Esophagus squamous epithelium (tissue), 5 donors: ENCODE measurements at places on chromosomes 7 and 10.

- no peak for DNase-seq
These were observed 36.2 kb upstream of the DUSP5 start for GRCh38 chr10:110461530-110461929.

- DNase-seq: no peak
These were observed 20.9 kb downstream of the CYP3A7 start for GRCh38 chr7:99713995-99714570.

- no peak for DNase-seq
These were observed 108.3 kb downstream of the COL28A1 start for GRCh38 chr7:7427363-7427762.

DNA sequence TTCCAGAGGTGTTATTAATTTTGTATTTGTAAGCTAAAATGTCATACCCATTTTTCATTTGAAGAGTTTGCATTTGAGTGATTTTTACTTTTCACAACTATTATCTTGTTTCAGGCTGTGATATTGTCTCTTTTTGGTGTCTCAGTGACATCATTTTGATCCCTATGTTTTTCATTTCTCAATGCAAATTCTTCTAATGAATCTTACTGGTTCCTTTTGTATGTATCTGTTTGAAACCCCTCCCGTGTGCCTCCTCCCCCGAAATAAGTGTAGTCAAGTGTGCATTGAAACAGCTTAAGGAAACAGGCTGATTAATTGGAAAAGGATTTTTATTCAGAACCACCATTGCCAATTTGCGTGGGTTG, 77.8 kb downstream of the SHH start:
- DNase-seq: no peak

DNA sequence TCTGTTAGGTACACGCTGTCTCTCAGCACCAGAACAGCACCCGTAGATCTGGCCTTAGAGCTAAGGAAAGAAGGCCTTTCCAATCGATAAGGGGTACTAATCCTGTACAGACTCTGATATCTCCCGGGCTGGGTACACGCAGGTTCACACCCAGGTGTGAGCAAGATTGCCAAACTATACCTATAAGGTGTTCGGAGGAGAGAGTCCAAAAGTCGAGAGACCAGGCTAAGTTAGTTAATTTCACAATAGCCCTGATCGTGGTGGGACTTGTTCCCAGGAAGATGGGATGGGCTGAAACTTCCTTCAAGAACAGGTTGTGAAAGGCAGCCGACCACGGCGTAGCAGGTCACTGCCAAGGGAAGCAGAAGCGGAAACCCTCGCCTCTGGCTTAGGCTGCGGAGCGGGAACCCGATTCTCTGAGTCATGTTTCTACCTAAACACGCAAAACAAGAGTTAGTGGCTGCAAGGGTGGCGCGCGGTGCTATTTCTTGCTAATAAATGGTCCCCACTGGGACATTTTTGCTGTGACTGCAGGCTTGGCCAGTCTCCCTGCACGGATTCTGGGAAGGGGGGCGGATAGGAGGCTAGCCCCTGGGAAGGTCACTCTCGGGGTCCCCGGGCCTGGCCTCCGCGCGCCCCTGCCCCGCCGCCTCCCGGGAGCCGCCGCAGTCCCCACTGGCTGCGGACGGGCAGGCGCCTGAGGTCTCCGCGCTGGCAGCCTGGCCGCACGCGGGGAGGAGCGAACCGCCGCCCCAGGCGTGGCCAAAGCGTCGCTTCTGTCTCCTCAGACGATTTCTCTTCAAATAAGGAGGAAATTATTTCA, 75.4 kb upstream of the PDSS1 start:
- peak; percentile 6 for DNase-seq

- no peak for DNase-seq
These were observed 33.9 kb upstream of the SP4 start for GRCh38 chr7:21393937-21394336.

- no peak for DNase-seq
These were observed 57.3 kb downstream of the MAPK8 start for GRCh38 chr10:48363617-48364355.

DNA sequence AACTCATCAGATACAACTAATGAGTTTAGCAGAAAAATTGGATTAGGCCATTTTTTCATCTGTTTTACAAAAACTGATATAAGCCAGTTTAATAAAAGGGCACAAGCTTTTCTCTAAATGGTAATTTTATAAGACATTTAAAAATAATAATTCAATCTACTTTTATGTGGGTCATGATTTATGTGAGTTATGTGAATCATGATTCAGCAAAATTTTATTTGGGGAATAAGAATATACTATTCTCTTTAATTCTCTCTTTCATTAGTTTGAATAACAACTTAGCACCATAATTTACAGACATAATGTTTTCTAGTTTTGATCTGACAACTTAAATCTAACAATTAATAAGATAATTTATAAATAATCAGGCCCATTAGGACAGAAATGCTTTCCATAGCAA, 63.8 kb upstream of the TEX47 start:
- no peak for DNase-seq

- no peak for DNase-seq
These were observed 62.5 kb downstream of the GLRX3 start for GRCh38 chr10:130198651-130199050.

- no peak for DNase-seq
These were observed 722 bp downstream of the MDH2 start for GRCh38 chr7:76048668-76048988.

DNA sequence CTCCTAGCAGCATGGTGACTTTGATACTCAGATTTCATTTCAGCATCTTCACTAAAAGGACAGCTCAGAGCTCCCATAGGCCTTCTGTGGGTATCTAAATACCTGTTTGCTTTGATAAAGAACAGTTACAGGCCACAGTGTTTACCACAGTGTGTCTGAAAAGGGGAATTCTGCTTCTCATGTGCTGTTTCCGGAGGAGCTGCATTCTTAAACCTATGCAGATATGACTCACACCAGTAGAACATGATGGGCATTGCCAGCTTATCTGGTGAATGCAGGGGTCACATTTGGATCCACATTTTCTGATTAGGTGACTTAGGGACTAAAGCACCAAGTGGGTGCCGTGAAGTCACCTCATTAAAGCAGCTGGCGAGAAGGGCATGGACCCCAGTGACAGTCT, 52.6 kb downstream of the TRRAP start:
- no peak for DNase-seq

DNA sequence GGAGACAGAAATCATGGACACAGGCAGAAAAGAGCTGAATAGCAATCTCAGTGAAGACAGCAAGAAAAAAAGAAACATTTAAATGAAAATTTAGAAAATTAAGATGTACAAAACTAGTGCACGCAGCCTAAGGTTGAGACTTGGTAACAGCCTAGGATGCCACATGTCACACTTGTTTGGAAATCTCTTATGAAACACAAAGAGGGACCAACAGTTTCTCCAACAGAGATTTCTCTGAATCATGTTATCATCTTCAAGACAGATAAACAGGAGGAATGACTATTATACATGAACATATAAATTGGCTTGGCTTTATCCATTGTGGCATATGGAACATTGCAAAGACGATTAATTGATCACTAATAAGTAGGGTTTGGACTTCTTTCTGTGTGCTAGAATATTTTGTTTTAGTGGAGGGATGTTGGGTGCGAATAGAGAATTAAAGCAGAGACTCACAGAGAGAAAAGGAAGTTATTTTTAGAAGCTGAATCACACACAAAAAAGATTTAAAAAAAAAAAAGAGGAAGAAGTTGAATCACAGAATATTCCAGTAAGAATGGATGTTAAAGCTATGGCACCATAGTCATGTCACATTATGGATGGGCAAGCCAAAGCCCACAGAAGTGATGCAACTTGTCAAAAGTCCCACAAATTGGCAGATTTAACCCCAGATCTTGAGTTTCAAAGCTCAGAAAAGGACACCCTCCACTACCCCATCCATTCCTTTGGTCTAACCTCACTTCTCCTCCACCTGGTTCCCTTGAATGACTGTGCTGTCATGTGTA, 91.6 kb downstream of the MYOF start:
- no peak for DNase-seq

- DNase-seq: no peak
These were observed 2.8 kb upstream of the CLDN15 start for GRCh38 chr7:101240226-101241014.

GRCh38 chr7:107939573-107940489, 48.8 kb downstream of the DLD start:
- DNase-seq: no peak

GRCh38 chr7:54967377-54967776, 51.4 kb upstream of the EGFR start:
- DNase-seq: no peak

GRCh38 chr7:73570977-73571376, 7.4 kb downstream of the TBL2 start:
- no peak for DNase-seq

DNA sequence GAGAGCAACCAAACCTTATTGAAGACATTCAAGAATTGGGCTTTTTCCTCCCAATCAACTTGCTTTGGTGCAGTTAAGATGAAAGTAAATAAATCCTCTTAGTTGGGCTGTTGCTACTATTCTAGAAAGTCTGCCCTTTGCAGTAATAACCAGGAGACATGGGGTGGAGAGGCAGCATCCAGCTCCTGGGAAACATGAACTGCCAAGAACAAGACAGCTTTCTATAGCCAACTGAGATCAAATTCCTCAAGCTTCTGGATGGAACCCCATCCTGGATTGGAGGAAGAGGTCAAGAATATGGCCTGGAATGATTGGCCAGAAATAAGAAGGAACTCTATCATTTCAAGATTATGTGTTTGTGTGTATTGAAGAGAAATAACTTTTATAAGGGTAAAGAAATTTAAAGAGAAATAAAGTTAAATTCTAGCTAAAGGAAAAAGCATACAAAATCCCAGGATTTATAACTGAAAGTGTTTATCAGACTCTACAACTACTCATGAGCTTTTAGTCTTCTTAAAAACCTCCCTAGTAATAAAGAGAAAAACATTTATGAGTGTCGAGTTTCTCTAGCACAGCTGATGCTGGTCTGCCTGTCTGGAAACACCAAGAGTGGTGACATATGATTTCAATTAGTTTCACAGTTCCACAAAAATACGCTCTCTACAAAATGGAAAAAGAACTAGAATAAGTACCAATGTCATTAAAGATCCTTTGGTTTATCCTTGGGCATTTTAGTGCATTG, 70.1 kb upstream of the COL1A2 start:
- DNase-seq: no peak

GRCh38 chr7:150974468-150975391, 3.4 kb downstream of the KCNH2 start:
- no peak for DNase-seq

- DNase-seq: no peak
These were observed 161.0 kb upstream of the POT1 start for GRCh38 chr7:125090596-125090995.

DNA sequence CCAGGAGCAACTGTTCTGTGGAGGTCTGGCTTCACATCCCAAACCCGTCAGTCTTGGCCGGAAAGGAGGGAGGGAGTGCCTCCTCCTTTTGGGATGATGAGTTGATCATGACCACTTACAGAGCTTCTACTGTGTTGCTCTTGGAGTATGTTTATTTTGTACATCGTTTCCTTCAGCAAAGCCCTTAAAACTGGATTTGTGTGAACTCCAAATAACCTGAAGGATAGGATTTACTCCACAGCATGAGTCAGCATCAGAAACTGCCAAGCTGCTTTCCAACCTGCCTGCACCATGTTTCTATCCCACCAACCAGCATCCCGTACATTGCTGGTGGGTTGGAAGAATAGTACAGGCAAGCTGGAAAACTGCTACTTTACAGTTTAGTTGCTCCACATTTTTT, 3.5 kb downstream of the CCDC201 start:
- DNase-seq: no peak

GRCh38 chr10:99370993-99371392, 41.8 kb downstream of the CNNM1 start:
- DNase-seq: no peak

DNA sequence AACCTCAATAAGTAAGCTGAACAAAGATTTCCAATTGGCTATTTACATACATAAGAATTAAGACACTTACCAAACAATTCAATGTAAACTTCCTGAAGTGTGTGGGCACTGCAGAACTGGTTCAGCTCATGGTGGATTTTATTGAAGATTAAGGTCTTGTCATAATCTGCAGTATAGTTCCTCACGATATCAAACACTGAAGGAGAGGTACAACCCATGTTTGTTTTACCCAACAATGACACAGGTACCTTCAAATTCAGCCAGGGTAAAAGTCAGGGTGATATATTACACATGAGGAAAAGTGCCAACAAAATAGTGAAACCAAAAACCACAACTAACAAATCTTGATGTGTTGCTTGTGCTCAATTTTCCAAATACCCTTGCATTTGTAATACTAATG, 10.0 kb downstream of the ERLIN1 start:
- no peak for DNase-seq

DNA sequence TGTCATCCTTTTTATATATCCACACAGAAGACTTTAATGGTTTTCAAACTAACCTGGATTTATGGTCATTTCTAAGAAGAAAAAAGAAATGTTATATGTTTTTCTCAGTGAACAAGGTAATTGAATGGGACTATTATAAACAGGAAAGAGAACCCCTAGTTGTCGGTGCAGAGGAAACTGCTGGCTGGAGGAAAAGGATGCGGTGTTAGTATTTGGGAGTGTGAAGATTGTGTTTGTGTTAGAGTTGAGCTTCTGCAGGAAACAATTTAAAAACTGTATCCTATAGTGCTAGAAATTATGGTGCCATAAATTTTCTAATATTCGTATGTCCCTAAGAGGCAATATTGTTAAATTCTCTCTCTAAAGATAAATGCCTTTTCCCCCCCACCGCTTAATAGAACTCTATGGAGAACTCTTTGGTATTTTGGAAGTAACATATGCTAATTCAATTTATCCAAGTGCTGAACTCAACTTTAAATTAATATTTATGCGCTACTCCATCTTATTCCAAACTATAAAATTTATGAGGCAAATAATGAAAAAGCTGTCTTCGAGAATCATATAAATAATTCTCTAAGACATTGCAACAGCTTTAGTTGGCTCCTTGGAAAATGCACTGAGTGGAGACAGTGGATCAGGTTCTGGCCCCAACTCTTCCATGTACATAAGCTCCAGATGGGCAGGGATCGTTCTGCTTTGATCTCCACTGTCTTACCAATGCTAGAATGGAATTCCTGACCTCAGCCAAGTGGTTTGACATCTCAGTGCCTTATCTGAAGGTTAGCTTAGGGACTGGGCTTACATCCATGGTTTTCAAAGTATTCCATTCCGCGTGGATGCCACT, 5.6 kb downstream of the BZW2 start:
- DNase-seq: no peak

DNA sequence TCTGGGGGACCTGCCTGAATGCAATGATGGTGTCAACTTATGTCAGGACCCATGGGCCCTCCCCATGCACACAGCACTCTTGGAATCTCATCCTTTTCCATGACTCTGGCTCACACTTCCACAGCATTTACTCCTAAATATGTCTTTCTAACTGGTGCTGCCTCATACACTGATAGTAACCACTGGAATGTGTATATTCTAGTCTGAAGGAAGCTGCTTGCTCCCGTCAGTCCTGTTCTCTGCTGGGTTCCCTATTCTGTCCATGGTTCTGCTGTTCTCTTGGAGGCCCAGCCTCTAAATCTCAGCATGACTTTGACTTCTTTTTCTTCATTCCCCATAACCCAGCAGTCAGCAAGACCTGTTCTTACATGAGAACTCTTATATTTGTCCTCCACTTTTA, 1055.1 kb downstream of the KCNMA1 start:
- DNase-seq: no peak

GRCh38 chr10:130857631-130858295, 453.8 kb downstream of the TCERG1L start:
- DNase-seq: no peak
